ENCODE measurements at places on chromosomes 6 and 20.
A peak's percentile ranks its signal among the peaks of the same experiment; 100 is the strongest.

GRCh38 chr6:27811451-27811772, 100.8 kb downstream of the OR2B2 start:
- no peak for DNase-seq

DNA sequence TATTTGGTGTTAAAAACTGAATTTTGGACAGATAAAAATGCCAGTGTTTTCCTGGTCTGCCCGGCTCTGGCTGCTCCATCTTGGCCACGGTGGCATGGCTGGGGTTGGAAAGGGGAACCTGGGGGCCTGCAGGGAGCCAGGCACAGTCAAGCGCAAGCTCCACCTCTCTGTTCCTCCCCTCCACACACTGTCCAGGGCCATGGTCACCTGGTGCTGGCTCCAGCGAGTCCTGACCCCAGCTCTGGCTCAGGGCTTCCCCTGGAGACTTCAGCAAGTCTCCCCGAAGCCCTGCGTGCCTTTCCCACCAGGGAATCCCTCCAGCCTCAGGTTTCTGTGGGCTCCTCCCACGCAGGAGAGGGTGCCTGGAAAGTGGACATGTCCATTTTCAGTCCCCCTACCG, 298.5 kb downstream of the QKI start:
- DNase-seq: no peak

GRCh38 chr6:125508793-125509192, 207.0 kb upstream of the HDDC2 start:
- DNase-seq: no peak

- DNase-seq: no peak
Observed at GRCh38 chr20:59774921-59775686, 158.3 kb downstream of the SYCP2 start.

GRCh38 chr20:5001174-5002076, at the start of gene SLC23A2:
TSS of gene SLC23A2 (minus strand) at chr20:5001510. CDS start at chr20:4932562, 68,948 bp downstream.
- peak; percentile 46 for DNase-seq

- no peak for DNase-seq
Observed at GRCh38 chr20:3473944-3474343, 3.1 kb downstream of the ATRN start.

GRCh38 chr20:2708073-2708415, 15.5 kb downstream of the EBF4 start:
- DNase-seq: no peak

- DNase-seq: no peak
Observed at GRCh38 chr6:143647732-143648131, 30.0 kb upstream of the PHACTR2 start.

- no peak for DNase-seq
Observed at GRCh38 chr6:43962458-43962857, 164.8 kb downstream of the MRPL14 start.

DNA sequence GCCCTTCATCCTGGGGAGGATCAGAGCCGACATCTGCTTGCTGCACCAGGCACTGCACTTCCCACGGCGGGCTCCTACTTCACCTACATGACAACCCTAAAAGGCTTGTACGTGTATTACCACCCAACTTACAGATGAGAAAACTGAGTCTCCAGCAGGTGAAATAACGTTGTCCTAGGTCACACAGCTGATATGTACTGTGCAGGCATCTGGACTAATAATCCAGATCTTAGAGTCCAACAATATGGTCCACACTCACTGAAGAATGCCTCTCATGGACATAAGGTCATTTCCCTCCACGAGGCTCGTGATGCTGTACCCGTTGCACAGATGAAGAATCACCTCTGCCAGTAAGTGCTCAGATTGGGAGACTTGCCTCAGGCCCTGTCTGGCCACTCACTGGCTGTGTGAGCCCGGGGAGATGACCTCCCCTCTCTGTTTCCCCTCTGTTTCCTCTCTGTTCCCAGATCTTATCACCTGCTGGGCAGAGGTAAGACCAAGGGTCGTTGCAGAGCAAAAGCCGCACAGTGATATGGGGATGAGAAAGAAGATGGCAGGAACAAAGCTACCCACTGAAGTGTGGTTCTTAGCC, 32.1 kb downstream of the TGM2 start:
- DNase-seq: no peak

DNA sequence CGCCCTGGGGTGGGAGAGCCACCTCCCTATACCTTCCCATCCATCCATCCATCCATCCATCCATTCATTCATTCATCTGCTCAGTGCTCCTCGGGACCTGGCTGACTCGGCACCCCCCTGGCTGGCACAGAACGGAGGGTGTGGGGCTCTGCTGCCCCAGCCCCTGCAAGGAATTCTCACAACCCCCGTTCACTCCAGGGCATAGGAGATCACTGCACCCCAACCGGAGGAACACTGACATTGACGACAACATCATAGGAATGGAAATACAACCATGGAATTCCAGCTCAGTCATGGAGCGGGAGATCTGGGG, 28.1 kb upstream of the MRGBP start:
- DNase-seq: no peak

DNA sequence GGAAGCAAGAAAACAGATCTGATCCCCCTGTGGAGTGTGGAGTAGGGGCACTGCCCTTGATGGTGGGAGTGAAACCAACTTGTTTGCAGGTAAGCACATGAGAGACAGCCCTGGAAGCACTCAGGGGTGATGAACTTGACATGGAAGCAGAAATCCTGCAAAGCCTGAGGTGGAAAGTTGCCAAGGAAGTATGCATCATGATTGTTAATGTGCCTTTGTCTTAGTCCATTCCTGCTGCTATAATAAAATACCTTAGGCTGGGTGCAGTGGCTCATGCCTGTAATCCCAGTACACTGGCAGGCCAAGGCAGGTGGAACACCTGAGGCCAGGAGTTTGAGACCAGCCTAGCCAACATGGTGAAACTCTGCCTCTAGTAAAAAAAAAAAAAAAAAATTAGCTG, 40.2 kb upstream of the IFNGR1 start:
- DNase-seq: no peak

- DNase-seq: no peak
Observed at GRCh38 chr20:23018941-23019340, 16.2 kb upstream of the SSTR4 start.

DNA sequence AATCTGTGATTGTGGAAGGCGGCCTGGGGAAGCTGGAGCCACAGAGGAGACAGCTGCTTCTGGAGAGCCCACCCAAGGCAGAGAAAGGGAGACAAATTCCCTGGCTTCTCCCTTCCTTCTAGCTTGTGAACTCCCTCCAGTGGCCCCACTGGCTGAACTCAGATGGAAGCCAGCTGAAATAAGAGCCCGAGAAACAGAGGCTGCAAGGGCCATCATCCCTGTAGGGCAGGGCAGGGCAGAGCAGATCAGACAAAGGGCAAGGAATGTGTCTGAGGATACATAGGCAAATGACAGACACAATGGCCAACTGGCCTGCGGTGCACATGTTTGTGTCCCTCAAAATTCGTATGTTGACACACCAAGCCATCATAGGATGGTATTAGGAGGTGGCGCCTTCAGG, 25.3 kb downstream of the MDFI start:
- DNase-seq: no peak
